ENCODE measurements at places on chromosomes 1 and 21.
A peak's percentile ranks its signal among the peaks of the same experiment; 100 is the strongest.

DNA sequence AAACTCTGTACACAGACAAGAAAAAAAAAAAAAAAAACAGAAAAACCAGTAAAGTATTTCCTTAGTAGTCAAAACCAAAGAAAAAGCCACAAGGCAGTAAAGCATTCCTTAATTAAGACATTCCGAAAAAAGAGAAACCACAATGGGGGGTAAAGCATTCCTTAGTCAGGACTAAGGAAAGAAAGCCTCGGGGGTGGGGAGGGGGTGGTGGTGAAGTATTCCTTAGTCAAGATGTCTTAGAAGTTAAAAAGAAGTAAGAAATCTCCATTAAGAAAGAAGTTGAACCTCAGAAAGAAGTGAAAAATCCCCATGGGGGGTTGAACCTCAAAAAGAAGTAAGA lies 28.2 kb upstream of the FMO1 start:
- DNase-seq, result peak; percentile 97

DNA sequence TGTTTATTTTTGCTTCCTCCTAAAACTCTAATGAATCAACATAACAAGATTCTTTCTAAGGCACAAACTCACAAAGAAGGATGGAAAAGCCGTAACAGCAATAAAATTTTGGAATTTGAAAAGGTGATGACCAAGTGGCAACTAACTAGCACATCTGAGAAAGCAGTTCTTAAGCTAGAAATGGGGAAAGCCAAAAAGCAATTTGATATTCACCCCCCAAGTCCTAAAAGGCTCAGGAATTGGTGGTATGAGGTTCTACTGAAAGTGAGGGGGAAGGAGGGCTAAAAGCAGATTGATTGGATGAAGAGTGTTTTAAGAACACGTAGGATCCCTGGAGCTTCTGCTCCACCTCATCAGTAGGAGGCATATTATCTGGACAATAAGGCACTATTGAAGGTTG lies 43.4 kb upstream of the FBXO28 start:
- DNase-seq, result no peak

DNA sequence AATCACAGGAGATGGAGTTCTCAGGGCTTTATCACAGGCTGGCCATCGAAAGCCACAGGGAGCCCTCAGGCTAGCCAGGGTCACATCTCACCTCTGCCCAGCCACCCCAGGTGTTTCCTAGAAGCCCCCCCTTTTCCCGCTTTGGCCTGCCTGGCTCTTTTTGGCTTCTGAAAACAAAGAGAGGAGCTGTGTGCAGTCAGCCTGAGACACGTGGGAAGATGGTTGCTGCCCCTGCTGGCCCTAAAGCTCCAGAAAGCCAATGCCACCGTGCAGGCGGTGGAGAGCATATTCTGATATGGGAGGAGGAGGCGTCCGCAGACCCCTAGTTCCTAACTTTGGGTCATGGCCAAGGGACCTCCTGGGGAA lies 18.7 kb upstream of the LBR start:
- no peak for DNase-seq

DNA sequence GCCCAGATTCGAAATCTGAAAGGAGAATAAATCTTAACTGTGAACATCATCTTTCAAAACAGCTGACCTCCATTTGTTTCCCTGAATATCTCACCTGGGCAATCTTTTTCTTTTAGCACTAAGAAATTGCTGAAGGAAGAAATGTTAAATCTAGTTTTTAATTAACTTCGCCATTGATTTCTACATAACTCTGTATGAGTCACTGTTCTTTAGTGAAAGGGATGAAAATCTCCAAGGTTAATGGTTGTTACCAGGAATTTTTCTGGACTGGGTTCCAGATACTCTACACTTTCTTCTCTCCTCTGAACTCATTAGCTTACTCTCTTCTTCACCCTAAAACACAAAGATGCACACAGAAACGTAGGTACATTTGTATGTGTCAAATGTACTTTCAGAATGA lies 235.7 kb downstream of the BACH1 start:
- no peak for DNase-seq

GRCh38 chr1:88935522-88936222 lies 44.3 kb upstream of the GTF2B start:
- peak; percentile 40 for DNase-seq

DNA sequence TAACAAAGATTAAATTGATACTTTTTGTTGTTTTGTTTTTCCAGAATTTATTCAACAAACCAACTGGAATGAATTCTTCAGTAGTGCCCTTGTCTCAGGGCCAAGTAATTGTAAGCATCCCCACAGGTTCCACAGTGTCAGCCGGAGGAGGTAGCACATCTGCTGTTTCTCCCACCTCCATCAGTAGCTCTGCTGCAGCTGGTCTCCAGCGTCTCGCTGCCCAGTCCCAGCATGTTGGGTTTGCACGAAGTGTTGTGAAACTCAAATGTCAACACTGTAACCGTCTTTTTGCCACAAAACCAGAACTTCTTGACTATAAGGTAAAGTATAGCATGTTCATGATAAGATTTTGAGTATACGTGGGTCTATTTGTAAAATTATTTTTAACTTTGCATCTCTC lies 118.5 kb downstream of the ZMYM4 start:
- DNase-seq, result no peak

- DNase-seq, result no peak
Measured at GRCh38 chr1:16418823-16419425, 18.3 kb downstream of the SPATA21 start.

- no peak for DNase-seq
Measured at GRCh38 chr1:46927249-46927835, 13.9 kb downstream of the CYP4A11 start.

DNA sequence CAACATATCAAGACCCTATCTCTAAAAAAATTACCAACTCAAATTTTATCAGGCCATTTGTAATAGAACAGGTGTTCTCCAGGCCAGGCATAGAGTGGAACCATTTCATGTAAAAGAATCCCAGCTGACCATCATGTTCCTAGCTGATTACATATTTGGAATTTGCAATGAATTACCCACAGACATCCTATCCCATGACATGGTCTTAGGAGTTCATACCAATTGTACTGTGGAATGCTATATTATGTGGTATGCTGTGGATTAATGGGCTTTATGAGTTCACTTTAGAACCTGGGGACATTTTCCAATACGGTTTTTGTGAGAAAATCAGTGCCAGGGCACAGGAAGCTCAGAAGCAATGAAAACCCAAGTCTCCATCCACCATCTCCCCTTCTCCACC lies 110.3 kb downstream of the ZNF281 start:
- no peak for DNase-seq

DNA sequence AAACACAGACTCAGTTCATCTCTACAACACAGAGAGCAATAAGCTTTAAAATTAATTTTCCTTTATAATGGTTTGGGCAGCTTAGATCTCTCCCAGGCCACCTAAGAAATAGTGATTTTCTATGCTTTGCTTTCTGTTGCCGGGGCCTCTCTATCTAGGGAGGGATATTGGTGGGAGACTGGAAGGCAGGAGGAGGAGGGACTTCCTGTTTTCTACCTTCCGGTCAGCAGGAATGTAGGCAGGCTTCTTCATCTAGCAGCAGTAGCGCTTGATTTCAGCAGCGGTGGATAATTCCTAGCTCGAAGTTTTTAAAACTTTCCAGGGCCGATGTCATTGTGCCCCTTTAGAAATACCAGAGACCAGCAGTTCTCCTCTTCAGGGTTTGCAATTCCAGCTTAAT lies 5.1 kb upstream of the DESI2 start:
- no peak for DNase-seq

- DNase-seq, result no peak
Measured at GRCh38 chr1:245999697-246000637, 507.1 kb downstream of the SMYD3 start.

- no peak for DNase-seq
Measured at GRCh38 chr21:41973861-41974751, 20.3 kb upstream of the C2CD2 start.

GRCh38 chr1:247482747-247483146 lies 24.8 kb upstream of the OR2B11 start:
- no peak for DNase-seq

DNA sequence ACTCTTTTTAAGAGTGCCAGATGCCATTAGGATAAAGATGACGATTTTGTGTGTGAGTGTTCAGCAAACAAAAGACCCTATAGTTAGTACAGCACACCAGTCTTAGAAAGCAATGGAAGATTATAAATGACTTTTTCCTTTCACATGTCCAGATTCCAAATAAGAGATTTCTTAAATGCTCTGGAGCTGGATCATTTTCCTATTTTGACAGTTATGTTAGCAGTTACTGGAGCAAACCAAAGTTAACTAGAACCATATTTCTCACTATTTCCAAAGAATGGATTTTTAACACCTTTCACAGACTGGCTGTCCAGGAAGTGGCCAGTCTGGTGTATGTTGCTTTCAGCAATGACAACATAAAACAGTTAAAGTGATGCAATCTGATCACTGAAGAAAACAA lies 905.8 kb upstream of the ADGRL2 start:
- no peak for DNase-seq

DNA sequence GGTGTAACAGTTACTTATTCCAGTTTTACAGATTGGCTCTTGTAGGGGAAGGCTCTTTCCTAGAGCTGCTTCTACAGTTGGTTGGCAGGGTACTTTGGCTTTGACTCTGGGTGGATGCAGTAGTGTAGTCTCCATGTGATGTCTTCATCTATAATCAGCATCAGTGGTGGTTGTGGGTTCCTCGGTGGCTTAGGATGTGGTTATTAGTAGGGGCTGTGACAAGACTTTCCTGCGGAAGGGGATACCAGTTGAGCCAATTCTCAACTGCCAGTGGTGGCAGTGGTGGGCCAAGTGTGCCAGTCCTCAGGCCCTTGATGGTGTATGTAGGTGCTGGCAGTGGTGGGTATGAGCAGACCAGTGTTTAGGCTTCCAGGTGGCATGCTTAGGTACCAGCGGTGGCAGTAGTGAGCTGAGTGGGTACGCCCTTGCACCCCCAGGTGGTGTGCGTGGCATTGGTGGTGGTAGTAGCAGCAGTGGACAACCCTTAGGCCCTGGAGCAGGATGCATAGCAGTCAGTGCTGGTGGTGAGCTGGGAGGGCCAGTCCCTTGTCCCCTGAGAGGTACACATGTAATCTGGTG lies 27.2 kb upstream of the KLF18 start:
- DNase-seq, result no peak

DNA sequence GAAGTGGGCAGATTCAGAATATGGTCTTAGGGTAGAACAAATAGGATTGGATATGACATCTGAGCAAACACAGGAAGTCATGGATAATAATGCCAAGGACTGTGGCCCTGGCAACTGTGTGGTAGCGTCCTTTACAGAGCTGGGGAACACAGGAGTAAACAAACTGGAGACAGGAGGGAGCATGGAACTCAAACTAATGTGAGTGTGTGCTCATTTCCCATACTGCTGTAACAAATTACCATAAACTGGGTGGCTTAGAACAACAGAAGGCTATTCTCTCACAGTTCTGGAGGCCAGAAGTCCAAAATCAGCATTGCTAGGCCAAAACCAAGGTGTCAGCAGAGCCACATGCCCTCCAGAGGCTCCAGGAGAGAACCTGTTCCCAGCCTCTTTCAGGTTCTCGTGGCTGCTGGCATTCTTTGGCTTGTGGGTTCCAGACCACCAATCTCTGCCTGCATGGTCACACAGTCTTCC lies 106.4 kb downstream of the TGFBR3 start:
- DNase-seq, result no peak

GRCh38 chr1:201181726-201182125 lies 8.9 kb upstream of the IGFN1 start:
- no peak for DNase-seq

DNA sequence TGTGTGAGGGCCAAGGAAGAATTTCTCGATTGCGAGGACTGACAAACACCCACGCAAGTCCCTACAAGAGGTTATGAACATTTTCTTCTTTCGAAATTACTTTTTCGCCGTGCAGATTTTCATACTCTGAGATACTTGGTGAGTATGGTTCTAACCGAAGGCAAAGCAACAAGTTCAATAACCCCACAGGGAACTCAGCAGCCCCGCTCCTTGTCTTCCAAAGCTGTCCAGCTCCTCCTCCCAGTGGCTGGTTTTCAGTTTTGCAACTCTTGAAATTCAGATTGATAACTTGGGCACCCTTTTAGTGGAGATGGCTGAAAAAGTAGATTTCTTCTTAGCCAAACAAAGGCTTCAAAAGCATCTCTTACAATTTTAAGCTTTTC lies 154.4 kb downstream of the SETD4 start:
- no peak for DNase-seq

GRCh38 chr1:235127203-235127602 lies 1.4 kb downstream of the TOMM20 start:
- no peak for DNase-seq

GRCh38 chr1:241918879-241919278 lies 38.7 kb upstream of the BECN2 start:
- DNase-seq, result peak; percentile 67

DNA sequence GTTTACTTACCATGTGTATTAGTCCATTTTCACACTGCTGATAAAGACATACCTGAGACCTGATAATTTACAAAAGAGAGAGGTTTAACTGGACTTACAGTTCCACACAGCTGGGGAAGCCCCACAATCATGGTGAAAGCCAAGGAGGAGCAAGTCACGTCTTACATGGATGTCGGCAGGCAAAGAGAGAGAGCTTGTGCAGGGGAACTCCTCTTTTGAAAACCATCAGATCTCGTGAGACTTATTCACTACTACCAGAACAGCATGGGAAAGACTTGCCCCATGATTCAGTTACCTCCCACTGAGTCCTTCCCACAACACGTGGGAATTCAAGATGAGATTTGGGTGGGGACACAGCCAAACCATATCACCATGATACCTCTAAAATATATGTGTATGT lies 39.3 kb upstream of the ERRFI1 start:
- DNase-seq, result no peak

DNA sequence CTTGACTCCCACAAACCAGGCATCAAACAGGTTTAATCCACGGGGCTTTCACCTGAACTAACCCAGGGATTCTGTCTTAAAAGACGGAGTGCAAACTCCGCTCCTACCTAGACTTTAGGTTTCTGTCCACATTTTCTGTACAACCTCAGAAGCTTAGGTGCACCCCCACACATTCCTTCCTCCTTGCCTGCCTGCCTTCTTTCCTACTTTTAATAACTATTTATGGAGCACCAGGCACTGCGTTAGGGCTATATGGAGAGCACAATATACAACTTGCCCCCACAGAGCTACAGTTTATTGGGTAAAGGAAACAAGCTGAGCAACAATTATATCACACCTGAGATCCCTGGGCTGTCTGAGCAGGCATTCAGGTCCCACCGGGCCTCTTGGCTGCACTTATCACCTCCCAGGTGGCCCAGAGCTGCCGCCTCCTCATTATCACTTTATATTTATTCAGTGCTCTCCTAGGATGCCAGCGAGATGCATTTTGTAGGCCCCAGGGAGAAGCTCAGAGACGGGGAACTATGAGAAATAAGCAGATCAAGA lies 64.1 kb downstream of the DNTTIP2 start:
- no peak for DNase-seq

DNA sequence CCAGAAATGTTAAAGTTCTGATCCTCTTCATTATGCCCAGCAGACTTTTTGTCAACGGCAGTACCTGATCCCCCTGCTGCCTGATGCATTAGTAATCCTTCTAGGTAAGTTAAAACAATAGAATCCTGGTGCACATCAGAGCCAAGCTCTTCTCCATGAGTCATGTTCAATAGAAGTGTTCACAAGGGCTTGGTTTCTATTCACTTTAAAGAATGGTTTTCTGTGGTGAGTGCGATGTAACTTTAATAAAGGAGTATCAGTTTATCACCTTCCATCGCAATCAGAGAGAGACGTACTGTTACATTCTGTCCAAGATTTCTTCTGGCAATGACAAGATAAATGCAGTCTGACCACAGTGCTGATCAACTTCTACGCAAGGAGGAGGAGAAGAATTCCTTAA lies 96.8 kb downstream of the NRIP1 start:
- no peak for DNase-seq
